Naive B cell (primary cell): ENCODE measurements at places on chromosomes 2 and 18.

DNA sequence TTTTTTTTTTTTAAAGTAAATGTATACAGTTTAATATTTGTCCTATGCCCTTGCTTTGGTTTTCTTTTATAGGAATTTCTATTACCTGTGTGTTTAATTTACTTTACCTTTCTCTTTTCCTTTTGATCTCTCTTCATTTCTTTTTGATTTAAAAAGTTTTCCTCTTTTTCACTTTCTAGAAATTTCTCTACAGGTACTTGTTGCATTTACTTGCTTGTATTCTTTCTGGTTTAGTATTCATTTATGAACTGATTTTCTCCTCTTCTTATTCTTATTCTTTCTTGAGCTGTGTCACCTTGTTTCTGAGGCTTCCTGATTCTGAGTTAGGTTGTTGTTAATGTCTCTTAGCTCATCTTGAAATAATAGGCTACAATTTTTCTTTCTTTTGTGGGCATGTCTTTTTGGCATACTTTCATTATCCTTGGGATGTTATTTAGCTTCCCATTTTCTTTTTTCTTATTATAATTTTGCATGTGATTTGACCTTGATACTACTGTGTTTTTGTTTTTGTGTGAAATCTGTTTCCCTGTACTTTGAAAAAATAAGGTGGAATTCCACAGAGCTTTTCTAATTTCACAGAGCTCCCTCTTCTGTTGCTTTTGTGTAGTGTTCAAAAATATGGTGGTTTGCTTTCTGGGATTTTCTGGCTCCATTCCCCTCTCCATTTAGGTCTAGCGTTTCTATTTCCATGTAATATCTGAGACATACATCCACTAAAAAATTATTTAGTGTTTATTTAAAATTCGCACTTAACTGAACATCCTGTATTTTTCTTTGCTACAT is 25.5 kb upstream of the ALMS1 start:
- DNase-seq, result no peak

- no peak for DNase-seq
Observed at GRCh38 chr2:119630121-119630520, 48.9 kb upstream of the TMEM177 start.

DNA sequence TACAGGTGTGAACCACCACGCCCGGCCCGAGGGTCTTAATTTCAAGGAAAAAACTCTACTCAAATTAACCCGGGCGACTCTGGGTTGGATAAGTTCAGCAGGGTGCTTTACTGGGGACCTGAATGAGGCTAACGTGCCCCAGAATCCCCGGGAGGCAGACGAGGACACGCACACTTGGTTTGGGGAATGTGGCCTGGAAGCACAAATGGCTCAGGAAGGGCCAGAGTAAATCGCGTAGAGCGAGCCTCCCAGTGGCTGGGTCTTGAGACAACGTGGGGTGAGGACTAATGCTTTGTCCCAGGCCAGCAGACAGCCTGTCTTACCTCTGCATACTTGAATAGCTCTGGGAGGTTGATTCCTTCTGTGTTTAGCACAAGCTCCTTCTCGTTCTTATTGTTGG is 75.8 kb downstream of the POLR1A start:
- DNase-seq, result no peak

GRCh38 chr2:25453199-25453905 is 111.6 kb upstream of the DNMT3A start:
- DNase-seq, result no peak

DNA sequence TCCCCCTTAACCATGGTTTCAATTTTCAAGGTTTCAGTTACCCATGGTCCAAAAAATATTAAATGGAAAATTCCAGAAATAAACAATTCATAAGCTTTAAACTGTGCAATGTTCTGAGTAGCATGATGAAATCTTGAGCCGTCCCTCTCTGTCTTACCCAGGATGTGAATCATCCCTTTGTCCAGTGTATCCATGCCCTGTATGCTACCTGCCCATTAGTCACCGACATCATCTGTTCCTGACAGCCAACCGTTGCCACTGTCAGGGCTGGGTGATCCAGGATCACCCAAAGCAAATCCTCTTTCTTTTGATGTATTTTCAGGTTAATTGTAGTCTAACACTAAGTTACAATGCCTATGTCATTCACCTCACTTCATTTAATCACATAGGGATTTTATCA is 15.7 kb upstream of the OLA1 start:
- DNase-seq, result no peak

- no peak for DNase-seq
Observed at GRCh38 chr2:144082327-144082726, 437.6 kb downstream of the ZEB2 start.

DNA sequence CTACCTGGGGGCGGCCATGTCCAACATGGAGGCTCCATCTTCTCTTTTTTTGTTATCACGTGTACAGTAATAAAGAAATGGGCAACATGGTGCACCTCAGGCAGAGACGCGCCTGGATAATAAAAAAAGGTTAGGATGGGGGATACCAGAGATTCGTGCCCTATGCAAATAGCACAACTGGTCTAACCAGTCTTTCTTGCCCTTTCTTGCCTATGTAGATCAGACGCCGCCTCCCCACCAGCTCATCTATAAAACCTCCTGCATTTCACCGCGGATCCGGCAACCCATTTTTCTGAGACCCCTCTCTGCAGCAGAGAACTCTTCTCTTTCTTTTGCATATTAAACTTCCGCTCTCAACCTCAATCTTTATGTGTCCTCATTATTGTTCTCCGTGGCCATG is 68.7 kb downstream of the MYL12B start:
- no peak for DNase-seq

- DNase-seq, result no peak
Observed at GRCh38 chr2:54030806-54031205, 60.0 kb upstream of the PSME4 start.

- DNase-seq, result no peak
Observed at GRCh38 chr2:239202343-239202742, 198.5 kb downstream of the HDAC4 start.

GRCh38 chr2:105158002-105158401 is 83.5 kb upstream of the GPR45 start:
- no peak for DNase-seq

- no peak for DNase-seq
Observed at GRCh38 chr18:63890950-63891304, 3.4 kb downstream of the SERPINB2 start.

DNA sequence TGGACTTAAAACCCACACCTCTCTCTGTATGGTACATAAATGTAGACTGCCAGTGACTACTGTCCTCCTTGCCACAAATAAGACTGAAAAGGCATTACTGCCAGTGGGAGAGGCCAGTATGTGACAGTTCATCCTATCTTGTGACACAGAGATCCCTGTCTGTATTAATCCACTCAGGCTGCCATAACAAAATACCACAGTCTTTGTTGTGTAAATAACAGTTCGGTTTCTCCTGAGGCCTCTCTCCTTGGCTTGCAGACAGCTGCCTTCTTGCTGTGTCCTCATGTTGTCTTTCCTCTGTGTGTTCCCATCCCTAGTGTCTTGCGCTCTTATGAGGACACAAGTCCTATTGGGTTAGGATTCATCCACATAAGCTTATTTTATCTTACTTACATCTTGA is 46.4 kb upstream of the IL1RL1 start:
- DNase-seq, result no peak

GRCh38 chr2:152598975-152599759 is 118.1 kb downstream of the PRPF40A start:
- DNase-seq, result no peak
